Epithelial cell of proximal tubule (primary cell): ENCODE measurements at places on chromosomes 5 and 9.
A peak's percentile ranks its signal among the peaks of the same experiment; 100 is the strongest.

DNA sequence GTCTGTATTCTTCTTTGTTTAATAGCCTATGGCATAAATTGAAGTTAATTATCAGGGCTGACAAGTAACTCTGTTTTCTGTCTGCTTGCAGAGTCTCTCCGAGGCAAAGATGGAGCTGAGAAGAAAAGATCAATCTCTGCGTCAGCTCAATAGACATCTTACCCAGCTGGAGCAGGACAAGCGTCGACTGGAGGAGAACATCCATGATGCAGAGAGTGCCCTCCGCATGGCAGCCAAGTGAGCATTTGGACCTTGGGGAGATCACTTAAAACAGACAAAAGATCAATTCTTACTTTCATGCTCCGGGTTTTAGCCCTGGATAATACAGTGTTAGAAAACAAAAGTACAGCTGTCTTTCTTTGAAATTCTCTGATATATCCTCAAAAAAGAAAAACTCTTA is 293.8 kb downstream of the CCDC171 start:
- no peak for DNase-seq

DNA sequence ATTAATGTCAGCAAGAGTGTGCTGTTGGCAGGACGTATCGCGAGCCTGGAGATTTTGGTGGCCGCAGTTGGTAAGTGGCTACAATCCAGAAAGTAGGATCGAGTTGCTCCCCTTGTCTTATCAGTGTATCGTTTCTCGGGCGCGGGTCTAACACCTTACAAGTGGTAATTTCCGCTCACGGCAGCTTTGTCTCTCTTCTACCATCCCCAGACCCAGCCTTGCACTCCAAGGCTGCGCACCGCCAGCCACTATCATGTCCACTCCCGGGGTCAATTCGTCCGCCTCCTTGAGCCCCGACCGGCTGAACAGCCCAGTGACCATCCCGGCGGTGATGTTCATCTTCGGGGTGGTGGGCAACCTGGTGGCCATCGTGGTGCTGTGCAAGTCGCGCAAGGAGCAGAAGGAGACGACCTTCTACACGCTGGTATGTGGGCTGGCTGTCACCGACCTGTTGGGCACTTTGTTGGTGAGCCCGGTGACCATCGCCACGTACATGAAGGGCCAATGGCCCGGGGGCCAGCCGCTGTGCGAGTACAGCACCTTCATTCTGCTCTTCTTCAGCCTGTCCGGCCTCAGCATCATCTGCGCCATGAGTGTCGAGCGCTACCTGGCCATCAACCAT is 1.1 kb downstream of the PTGER4 start:
- no peak for DNase-seq

GRCh38 chr9:132238992-132239391 is 77.1 kb downstream of the NTNG2 start:
- DNase-seq, result no peak

DNA sequence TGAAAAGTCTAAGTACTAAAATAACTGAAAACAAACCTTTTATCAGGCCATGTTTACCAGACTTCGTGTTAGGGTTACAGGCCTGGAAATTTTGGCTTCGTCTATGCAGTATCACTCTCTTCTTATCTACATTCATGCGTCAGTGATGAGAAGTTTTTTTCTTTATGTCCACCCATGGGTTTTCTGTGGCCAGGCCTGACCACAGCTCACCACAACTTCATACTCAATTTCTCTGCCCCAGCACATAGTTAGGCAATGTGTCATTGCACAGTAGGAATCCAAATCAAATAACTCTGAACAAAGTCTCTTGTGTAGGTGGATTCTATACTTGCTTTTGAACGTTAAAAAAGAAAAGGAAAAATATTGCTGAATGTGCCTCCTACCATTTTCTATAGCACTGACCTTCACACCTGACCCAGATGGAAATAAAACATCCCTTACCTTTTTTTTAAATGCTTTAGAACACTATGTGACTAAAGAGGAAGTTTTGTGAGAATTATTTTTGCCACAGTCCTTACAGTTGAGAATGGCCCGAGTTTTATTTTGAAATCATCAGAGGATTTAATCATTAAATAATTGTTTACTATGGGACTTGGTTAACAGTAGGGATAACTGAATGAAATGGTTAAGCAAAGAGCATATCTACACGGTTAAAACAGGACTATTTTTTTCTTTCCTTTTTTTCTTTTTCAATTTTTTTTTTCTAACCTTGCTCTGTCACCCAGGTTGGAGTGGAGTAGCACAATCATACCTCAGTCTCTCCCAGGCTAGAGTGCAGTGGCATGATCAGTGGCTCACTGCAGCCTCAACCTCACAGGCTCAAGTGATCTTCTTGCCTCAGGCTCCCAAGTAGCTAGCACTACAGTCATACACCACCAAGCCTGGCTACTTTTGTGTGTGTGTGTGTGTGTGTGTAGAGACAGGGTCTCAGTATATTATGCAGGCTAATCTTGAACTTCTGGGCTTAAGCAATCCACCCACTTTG is 1247.0 kb upstream of the ACO1 start:
- DNase-seq, result peak; percentile 89

DNA sequence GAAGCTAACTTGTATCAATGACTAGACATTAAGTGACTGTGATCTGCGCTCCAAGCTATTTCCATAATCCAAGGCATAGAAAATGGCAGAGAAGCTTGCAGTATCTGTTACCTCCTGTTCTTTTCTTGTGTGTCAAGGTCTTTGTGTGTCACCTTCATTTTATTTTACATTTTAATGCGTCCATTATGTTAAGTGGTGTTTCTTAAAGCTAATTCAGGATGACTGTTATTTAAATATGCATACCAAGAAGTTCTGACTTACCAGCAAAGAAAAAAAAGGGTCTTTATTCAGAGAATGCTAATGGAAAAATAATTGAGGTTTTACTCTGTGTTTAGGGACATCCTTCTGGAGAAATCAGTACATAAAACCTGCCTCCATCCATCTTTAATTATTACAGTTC is 52.3 kb downstream of the STK32A start:
- DNase-seq, result no peak

- no peak for DNase-seq
These were observed 25.6 kb downstream of the ISOC1 start for GRCh38 chr5:129120158-129120581.

DNA sequence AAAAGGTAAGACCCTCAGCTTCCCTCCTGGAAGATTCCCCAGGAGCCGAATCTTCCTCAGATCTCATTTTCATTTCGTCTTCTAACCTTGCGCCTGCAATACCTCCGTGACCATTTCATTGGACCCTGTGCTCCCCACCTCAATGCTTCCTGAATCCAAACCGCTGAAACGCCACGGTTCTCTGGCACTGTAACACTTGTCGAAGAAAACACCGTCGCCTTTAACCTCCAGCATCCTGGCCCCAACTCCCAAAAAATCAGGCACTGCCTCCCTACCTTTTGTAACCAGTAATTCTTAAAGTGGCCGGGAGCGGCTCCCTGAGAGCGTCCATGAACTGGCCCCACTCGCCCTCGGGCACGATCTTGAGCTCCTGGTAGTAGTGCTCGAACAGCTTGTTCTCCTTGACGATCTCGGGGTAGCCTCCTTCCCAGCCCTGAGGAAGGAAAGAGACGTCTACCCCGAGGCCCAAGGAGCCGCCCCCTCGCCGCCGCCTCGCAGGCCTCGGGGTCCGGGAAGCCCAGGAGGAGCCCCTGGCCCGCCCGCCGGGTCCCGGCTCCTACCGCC is 438 bp downstream of the NSUN2 start:
- DNase-seq, result no peak

- no peak for DNase-seq
These were observed 8.3 kb downstream of the AQP3 start for GRCh38 chr9:33438926-33439680.

DNA sequence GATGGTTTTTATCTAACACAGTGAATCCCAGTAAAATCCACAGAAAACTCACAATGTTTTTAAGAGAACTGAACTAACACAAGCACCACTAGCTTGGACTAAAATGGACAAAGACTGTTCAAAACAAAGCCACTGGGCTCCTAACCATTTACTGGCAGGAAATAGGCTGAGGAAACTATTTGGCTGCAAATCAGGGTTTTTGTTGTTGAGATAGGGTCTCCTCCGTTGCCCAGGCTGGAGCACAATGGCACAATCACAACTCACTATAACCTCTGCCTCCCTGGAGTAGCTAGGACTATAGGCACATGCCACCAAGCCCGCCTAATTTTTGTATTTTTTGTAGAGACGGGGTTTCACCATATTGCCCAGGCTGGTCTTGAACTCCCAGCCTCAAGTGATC is 99.7 kb downstream of the THBS4 start:
- no peak for DNase-seq

GRCh38 chr9:124724415-124725067 is 46.6 kb downstream of the NR6A1 start:
- DNase-seq, result no peak

- no peak for DNase-seq
These were observed 68.8 kb upstream of the ICE1 start for GRCh38 chr5:5353681-5354080.

GRCh38 chr9:129868872-129869486 is 33.7 kb downstream of the USP20 start:
- DNase-seq, result no peak

GRCh38 chr9:131169563-131170240 is 44.3 kb downstream of the NUP214 start:
- DNase-seq, result no peak

DNA sequence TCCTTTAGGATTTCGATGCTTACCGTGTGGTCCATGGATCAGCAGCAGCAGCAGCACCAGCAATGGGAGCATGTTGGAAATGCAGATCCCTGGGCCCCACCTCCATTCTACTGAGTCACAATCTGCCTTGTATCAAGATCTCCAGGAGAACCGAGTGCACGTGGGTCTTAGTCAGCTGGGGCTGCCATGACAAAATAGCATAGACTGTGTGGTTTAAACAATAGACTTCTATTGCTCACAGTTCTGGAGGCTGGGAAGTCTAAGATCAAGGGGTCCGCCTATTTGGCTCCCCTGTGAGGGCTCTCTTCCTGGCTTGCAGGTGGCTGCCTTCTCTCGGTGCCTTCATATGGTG is 1.3 kb upstream of the PROP1 start:
- DNase-seq, result no peak

DNA sequence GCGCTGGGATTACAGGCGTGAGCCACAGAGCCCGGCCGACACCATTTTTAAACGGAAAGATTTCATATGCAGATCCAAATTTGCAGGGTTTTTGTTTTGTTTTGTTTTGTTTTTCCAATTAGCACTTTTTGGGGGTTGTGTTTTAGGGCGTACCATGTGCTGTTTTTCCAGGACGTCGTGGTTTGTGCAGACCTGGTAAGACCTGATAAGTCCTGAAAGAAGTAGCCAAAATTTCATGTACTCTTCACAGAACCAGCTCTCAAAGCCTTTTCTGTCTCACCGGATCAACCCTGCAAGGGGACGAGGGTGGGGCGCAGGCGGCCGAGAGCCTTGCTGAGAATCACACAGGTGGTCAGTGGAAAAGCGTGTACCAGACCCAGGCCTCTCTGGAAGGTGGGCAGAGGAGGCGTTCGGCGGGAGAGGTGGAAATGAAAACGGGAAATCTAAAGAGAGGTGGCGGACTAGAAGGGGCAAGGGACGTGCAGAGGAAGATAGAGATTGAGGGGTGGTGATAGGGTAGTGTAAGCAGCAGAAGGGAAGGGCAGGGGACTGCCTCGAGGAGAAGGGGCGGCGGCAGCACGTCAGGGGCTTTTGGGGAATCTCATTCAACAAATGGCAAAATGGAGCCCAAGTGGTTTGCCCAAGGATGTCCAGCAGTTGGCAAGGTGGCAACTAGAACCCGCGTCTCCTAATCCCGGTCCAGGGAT is 1.1 kb upstream of the FAF2 start:
- no peak for DNase-seq

- no peak for DNase-seq
These were observed 5.1 kb upstream of the GMCL2 start for GRCh38 chr5:178192244-178192643.

GRCh38 chr9:96344458-96345180 is 38.9 kb downstream of the SLC35D2 start:
- DNase-seq, result peak; percentile 87

DNA sequence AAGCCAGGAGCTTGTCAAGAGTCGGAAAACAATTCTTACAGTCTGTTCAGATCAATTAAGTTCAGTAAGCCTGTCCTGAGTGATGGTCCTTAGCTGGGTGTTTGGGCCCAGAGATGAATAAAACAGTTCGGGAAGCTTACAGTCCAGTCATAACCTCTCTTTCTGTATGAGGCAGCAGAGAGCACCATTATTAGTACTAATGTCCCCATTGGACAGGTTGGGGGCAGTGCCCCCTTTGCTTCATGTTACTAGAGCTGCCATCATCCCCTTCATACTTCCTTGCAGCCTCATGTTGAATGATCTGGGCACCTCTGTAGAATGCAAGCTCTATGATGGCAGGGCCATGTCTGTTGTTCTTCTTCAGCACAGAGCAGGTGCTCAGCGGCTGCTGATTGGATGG is 9.8 kb downstream of the DOCK2 start:
- DNase-seq, result no peak

GRCh38 chr9:77865385-77866047 is 166.1 kb downstream of the GNAQ start:
- DNase-seq, result no peak

GRCh38 chr9:110464321-110464720 is 115.2 kb downstream of the SVEP1 start:
- DNase-seq, result no peak

DNA sequence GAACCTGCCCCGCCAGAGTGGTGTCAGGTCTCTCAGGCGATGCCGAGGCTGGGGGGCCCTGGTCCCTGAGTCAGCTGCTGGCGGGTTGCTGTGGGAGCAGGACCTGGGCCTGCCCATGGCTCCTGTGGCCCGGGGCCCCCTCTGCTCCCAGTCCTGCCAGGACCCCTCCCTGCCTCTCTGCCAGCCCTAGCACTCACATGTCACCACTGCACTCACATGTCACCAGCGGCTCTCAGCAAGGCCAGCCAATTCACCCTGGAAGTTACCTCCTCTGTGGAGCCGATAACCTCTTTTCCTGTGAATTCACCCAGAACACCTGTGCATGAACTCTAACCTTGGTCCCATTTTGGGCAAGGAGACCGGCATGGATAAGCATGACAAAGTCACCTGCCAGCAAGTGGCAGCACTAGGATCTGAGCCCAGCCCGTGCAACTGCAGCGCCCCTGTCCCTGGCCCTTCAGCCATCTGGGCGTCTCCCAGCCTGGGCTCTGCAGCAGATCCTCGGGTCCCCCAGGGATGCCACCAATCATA is 170.2 kb downstream of the GAPVD1 start:
- no peak for DNase-seq

DNA sequence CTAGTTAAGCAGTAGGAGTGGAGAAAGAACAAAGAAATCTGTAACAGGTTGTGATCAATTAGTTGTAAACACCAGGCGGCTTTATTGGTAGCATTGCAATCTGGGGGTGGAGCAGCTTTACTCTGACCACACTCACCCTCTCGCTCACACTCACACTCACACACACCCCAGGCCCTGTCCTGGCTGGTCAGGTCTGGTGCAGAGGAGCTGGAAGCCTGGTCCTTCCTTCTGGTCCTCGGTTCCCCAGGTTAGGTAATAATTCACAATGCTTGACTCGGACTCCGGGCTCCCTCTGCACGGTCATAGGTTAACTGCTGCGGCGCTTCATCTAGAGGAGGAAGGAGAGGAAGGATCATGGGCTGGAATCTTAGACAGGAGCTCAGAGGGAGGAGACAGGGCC is 1.6 kb downstream of the CCL19 start:
- no peak for DNase-seq
